ENCODE measurements at places on chromosomes 3 and 15. TPM values are rescaled to one million over a fixed set of nuclear protein-coding genes. Genes with fewer than 3 reads are reported as not detected.

Gene DLEC1
- total RNA-seq = 0.20 TPM

Gene PRSS50
- 0.65 TPM for total RNA-seq

DNA sequence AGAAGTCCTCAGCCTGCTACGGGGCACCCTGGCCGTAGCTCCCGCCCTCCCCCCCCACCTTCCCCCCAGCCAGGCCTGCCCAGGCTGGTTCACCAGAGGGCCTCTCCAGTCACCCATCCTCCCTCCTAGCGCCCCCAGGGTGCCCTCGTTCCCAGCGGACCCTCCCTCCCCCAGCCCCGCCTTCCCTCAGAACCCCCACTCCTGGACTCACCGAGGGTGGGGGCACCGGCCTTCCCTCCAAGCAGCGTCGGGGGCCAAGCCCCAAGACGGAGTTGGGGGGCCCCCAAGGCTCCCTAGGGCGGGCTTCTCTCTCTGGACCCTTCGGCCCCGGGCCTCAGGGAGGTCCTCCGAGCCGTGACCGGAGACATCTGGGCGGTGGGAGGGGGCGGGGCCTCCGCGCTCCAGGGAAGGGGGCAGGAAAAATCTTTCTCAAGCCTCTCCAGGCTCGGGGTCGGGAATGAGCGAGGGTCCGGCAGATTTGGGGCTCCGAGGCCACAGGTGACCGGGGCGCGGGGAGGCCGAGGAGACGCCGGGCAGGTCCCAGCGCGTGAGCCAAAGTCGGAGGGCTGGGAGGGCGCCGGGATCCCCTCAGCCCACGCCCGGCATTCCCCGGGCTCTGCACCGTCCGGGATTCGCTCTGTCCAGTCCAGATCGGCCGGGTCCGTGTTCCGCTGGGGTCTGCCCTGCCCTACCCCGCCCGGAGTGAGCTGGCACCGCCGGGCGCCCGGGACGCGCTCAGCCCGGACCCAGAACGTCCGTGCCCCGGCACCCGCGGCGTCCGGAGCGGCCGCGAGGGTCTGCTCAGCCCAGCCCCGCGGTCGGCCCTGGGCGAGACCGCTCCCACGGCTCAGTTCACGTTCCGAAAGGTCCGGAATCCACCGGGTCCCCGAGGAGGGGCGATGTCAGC lies 999 bp downstream of the INSYN1 start:
- no peak for DNase-seq

Gene PDCD7
- total RNA-seq = 7.7 TPM

DNA sequence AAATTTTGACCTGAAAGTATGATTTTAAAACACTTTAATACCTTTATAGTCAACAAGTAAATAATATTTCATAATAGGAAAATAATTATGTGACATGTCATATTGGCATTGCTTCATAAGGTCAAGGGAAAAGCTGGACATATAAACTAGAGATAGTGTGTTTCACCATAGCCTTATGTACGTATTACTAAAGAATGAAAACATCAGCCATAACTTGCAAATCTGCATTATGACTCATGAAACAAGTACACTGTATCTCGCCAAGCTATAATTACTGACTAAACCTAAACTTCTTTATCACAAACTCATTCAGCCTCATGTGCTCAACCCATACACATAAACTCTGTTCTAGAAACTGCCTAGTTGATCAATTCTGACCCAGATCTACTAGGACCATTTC lies 950.1 kb downstream of the FHIT start:
- DNase-seq = no peak

Gene KY
- 0.19 TPM for total RNA-seq

Gene GOLGA8G
- not detected for total RNA-seq

Gene WNT7A
- total RNA-seq = 0.15 TPM

DNA sequence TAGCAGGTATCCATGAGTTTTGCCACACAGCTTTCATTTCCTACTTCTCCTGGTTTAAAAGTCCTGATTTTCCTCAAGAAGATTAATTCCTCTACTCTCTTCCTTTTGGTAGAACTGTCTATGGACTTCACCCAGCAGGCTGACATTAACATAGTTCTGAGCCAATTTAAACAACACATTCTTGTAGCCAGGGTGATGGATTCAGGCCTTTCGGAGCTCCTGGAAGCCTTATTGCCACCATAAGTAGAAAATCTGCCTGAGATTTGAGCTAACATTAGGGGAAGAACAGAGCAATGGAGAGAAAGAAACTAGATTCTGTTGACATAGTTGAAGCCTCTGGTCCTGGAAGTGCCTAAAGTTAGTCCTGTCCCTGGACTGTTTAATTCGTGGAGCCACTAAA lies 449.8 kb downstream of the TAFA4 start:
- DNase-seq = no peak

Gene LYZL4
- total RNA-seq = not detected

DNA sequence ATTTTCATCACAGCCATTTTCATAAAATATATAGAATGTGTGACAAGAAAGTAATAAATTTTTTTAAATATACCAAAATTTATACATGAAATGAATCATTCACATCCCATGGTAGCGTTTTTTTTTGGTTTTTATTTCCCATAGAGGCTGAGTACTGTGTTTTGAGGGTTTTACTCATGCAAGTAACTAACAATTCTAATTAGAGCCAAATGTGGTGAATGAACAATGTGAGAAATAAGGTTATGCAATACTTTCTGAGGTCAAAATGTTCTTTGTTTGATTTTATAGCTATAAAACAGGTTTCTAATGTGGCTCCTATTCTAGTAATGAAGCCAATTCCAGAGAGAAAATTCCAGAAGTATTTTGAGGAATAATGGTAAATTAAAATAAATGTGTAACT lies 386.8 kb downstream of the TBC1D5 start:
- no peak for DNase-seq

Gene IQCF2
- not detected for total RNA-seq

Data from pancreas (tissue), 10 donors.